Stimulated activated CD4-positive, alpha-beta T cell treated with anti-CD3 and anti-CD28 coated beads, Interleukin-1b, Interleukin-23, amount 100 ng/mL, for 1 hour (primary cell): ENCODE measurements at places on chromosomes 16 and 17.

GRCh38 chr17:19812407-19812806 is 55.3 kb downstream of the ULK2 start:
- DNase-seq, result no peak

DNA sequence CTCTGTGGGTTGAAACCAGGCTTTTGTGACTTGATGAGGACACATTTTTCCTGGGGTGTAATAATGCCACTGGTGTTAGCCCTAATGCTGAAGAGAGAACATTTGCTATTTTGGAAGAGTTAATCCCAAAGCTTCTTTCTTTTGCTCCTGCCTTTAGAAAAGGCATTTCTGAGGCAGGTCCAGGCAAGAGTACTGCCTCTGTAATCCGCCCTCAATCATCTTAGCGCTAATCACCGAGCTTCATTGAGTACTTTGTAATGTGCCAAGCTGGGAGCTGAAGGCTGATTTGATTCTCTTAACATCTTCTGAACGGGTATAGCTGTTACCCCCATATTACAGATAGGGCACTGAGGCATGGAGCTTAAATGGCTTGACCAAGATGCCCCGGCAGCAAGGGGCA is 60.3 kb downstream of the AKAP1 start:
- DNase-seq, result no peak

GRCh38 chr17:77387891-77388290 is 247.1 kb downstream of the SEC14L1 start:
- DNase-seq, result no peak

GRCh38 chr16:64351121-64351520 is 770.7 kb downstream of the CDH11 start:
- no peak for DNase-seq

DNA sequence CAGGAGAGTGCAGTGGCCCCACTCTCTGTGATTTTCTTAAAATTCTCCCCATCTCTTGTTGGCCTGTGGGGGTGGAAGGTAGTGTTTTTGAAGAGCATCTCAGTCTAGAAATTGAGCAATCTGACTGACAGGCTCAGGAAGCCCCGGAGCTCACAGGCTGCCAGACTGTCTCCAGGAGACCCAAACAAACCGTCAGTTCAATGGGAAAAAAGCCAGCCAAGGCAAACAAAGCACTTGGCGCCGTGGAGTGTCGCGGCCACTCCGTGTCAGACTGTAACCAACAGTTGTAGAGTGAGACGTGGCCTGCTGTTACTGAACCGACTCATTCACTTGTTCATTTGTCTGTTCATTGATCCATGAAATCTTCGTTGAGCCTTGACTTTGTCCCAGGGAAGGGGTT is 33.7 kb downstream of the RGS9 start:
- no peak for DNase-seq

DNA sequence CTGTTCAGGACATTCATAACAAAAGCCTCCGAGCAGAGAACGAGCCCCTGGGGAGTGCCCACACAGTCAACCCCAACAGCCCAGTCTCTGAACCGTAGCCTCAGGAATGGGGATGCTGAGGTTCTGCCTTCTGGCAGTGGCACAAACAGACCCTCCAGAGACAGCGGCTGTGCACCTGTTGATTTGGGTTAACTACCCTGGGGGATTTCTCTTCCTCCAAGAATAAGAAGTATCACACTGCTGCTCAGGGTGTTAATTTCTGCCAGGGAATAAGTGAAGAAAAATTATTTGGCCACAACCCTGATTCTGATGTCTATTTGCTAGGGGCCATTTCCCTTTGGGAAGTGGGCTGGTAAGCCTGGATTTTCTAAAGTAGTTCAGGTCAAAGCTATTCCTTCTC is 51.0 kb upstream of the PIRT start:
- DNase-seq, result no peak

- DNase-seq, result no peak
These were observed 7.3 kb downstream of the RGS11 start for GRCh38 chr16:268141-269053.

DNA sequence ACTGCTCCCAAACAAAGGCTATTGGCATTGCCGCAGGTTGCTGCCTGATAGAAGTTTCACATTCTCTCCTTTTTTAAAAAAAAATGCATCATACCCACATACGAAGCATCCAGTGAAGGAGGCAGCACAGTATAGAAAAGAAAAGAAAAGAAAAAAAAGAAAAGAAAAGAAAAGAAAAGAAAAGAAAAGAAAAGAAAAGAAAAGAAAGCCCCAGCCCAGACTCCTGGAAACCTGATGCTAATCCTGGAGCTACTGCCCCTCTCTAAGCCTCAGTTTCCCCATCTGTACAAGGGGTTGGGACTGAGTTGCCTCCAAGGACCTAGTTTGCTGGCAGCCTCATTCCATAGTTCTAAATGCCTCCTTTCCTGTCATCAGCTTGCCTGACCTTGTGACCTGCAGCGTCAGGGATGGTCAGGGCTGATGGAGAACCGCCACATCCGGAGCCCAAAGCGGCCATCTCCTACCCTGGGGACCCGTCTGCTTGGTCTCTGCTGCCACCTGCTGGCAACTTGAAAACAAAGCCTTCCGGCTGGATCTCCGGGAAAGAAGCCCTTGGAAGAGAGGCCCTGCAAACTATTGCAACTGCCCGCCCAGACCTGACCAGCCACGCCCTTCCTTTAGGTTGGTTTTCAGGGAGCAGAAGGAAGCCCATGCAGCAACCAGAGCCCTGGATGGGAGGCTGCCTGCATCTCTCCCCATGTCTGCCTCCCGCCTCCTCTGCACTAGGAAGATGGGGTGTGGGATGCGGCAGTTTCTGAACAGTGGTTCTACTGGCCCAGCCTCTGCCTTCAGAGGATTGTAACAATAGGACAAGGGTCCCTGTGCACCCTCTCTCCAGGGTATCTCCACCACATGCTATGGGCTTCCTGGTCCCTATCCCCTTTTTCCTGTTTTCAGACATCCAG is 13.0 kb downstream of the AIPL1 start:
- DNase-seq, result peak; percentile 60

- DNase-seq, result no peak
These were observed 16.9 kb downstream of the PLCG2 start for GRCh38 chr16:81796035-81796434.

- no peak for DNase-seq
These were observed 38.2 kb upstream of the LITAF start for GRCh38 chr16:11624636-11625607.

- DNase-seq, result no peak
These were observed 9.7 kb upstream of the CIAO3 start for GRCh38 chr16:750485-750884.

- DNase-seq, result no peak
These were observed 7.1 kb downstream of the CDH15 start for GRCh38 chr16:89178453-89179147.

DNA sequence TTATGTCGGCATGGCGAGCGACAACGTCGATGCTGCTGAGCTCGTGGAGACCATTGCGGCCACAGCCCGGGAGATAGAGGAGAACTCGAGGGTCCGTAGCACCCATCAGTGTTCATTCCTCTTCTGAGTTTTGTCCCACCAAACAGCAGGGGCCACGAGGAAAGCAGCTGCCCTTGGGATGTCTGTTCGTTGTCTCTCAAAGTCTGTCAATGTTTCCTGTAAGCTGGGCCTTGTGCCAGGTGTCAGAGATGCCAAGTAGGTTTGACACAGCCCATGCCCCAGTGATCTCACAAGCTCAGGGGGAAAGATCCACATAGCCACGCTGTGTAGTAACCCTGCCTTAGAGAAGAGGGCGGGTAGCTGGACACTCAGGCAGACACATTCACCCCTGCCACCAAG is 22.6 kb downstream of the NTAN1 start:
- DNase-seq, result no peak

DNA sequence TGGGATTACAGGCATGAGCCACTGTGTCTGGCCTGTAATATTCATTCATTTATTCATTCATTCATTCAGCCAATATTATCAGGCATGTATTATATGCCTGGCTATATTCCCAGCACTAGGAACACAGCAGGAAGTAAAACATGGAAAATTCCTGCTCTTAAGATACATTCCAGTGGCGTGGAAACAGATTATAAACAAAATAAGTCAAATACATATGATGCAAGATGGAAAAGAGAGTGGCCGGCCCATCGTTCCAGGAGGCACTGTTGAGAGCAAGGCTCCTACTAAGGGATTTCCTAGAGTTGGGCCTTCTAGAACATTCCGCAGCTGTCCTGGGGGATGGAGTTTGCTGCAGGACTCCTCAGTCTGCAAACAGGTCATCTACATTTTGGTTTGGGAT is 17.7 kb downstream of the ADCY9 start:
- DNase-seq, result no peak

GRCh38 chr17:66717641-66718058 is 117.3 kb upstream of the CACNG5 start:
- no peak for DNase-seq

GRCh38 chr16:88533381-88533917 is 36.8 kb upstream of the ZC3H18 start:
- DNase-seq, result no peak

DNA sequence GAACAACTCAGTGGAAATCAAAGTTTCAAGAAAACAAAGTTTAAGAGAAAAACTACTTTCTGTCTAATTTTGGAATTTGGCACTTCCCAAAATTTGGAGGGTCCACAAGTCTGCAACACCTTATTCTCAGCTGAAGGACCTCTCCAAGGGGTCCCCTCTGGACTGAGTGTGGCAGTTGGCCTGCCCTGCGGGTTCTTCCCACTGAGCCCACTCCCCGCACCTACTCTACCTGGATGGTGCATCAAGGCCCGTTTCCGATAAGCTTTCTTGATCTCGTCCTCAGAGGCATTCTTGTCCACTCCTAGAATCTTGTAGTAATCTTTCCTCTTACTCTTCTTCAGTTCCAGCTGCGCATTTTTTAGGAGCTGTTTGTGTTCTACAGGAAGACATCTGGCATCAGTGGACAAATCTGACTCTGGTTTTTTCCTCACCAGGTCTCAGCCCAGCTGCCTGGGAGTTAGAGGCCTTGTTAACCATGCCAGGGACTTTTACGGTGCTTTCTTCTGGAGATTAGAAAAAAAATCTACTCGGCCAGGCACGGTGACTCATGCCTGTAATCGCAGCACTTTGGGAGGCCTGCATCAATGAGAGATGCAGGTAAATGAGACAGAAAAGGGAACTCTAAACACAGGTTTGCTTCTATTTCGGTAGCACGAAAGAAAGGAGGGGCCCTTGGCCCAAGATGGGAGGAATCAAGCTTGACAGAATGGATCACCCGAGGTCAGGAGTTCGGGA is 15.6 kb downstream of the CNP start:
- DNase-seq, result no peak

DNA sequence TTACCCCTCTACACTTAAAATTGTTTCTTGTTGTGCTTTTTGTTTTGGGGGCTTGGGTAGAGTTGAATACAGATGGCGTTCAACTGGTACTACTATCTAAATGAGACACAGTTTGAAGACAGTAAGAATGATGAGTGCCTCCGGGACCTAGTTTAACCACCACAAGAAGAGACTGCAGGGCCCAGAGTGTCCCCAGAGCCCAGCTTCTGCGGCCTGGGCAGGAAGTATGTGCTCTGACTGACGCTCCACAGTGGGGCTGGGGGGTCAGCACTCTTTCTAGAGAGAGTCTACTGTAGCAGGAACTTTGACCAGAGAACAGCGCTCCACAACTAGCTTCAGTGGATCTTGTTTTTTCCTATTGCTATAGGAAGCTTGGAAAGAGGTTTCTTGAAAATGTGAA is 174.0 kb downstream of the VPS53 start:
- no peak for DNase-seq

- DNase-seq, result no peak
These were observed 17.5 kb downstream of the GUCY2D start for GRCh38 chr17:8019665-8020650.

GRCh38 chr17:41635121-41636097 is 11.0 kb upstream of the KRT17 start:
- DNase-seq, result no peak

- DNase-seq, result no peak
These were observed 123.9 kb downstream of the XYLT1 start for GRCh38 chr16:17346621-17347569.

DNA sequence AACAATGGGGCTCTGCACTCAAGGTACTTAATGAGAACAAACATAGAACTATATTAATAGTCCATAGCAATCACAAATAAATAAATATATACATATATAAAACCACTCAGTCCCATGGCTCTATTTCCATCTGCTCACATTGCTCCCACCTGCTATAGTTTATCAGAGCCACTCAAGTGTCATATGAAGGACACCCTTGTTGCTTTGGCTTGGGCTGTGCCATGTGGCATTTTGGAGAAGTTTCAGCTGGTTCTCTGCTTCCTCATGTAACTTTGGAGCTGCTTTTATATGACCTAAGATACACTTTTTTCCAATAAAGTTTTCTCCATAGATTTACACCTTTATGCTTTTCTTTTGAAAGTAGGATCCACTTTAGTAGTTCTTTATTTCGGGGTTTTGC is 126.4 kb downstream of the KCNJ2 start:
- DNase-seq, result no peak

- no peak for DNase-seq
These were observed 180.4 kb upstream of the IRX5 start for GRCh38 chr16:54750249-54750648.

DNA sequence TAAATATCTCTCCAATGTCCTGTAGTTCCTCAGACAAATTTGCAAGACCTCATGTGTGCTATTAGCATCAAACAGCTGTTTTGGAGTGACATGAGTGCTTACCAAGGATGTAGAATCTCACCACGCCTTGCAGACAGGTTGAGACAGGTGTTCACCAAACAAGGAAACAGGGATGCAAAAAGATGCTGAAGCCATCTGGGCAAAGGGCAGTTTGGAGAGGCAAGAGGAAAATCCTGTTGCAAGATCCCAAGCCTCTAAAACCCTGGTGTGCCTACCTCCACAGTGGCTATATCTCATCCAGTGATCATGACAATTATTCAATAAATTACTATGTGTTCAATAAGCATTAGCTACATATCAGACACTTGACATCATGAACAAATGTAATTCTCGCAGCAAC is 373.7 kb downstream of the SOX9 start:
- no peak for DNase-seq

DNA sequence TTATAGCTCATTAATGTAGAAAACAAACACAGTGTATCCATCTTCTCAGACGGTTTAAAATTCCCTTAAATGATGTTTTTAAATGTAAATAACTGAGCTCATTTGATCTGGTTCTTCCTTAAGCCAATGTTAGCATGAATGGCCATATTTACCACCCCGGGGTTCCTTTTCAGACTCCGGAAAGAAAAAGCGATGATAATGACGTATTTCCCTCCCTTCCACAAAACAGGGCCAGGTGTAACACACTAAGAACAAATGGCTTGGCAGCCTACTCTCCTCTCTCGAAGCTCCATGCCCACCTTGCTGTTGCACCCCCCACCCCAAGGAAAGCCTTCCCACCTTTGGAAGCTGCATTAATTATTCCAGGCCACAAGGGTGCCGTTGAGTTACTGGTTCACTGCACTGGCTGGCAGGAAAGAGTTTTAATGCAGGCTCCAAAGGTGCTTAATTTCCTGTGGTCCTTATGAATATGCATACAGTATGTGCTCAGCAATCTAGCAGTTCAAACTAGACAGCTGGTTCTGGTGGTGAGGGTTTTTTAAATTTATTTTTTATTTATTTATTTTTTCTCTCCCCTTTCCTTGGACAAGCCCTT is 378.9 kb downstream of the WWOX start:
- DNase-seq, result no peak

DNA sequence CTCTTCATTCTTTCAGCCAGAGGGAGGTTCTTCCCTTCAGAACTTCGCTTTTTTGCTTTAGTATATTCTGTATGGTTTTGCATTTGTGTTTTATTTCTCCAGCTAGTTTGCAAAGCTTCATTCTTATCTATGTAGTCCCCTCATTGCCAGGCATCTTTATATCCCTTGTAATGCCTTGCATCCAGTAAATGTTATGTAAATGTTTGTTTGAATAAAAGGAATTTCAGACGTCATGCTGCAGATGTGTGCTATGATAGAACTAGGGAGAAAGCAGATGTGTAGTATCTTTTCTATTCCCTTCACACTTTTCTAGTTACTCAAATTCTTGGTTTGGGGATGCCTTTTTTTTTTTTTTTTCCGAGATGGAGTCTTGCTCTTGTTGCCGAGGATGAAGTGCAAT is 62.6 kb upstream of the RASL10B start:
- no peak for DNase-seq
